ENCODE measurements at places on chromosomes 3 and 15.

DNA sequence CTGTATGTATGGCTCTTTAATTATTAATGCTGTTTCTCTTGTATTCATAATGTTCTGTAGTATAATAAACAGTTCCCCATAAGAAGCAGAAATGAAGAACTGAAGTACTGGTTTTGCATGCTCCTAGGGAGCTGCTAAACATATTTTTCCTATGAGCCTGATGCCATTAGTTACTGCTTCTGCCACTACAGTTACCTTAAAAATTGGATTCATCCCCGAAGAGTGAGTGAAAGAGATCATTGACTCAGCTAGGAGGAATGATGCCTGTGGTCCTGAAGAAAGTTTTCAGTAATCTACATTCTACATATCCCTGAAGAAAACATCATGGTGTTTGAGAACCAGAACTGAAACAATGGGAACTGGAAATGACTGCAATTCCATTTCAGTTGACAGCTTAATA is 37.1 kb upstream of the ST3GAL6 start:
- peak; percentile 62 for DNase-seq

- no peak for DNase-seq
Observed at GRCh38 chr15:33369941-33370622, 59.3 kb downstream of the RYR3 start.

DNA sequence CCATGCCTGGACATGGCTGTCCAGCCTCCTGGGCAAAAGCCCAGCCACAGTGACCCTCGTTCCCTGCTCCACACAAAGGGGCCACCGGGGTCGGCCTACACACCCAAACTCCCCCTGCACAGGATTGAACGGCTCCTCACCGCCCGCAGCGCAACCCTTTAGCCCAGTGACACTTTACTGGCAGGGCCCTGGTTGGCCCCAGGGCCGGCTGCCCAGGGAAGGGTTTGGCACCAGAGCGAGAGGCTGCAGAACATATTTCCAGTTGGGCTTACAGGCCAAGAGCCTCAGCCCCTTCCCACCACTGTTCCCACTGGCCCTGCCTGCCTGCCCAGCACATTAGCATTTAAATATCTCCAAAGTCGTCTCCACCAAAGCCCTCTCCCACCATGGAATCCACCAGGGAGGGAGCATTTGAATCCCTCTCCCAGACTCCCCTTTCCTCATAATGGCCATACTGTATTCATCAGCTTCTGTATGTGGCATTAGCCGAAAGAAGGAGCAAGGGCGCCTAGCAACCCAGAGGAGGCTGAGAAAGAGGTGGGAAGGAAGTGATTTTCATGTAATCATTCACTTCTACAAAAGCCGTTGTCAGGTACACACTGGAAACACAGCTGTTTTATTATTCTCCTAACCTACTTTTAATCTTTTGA is 85.4 kb downstream of the SLC6A11 start:
- DNase-seq, result no peak

DNA sequence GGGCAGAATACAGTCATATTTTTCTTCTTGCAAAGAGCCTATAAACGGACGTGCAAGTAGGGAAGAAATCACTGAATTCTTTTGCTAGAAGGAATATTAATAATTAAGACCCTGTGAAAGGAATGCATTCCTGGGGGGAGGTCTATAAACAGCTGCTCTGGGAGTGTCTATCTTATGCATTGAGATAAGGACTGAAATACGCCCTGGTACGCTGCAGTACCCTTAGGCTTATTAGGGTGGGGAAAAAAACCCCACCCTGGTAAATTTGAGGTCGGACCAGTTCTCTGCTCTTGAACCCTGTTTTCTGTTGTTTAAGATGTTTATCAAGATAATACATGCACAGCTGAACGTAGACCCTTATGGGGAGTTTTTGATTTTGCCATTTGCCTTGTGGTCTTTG is 100.0 kb upstream of the KBTBD8 start:
- no peak for DNase-seq

GRCh38 chr15:30905821-30906220 is 2.1 kb downstream of the FAN1 start:
- no peak for DNase-seq

DNA sequence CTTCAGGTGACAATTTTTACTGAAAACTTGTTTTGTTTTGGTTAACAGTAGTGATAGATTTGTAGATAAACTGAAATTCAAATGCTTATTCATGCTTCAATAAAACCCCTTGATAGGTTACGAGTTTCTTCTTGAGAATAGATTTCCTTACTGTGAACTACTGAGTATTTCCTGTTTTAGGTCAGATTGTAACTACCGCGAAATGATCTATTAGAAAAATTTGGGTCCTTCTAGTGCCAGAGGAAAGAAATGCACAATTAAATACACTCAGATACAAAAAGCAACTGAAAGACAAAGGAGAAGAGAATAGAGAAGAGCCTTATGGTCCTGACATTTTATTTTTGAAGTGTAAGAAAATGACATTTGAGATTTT is 251.7 kb upstream of the TBL1XR1 start:
- no peak for DNase-seq

DNA sequence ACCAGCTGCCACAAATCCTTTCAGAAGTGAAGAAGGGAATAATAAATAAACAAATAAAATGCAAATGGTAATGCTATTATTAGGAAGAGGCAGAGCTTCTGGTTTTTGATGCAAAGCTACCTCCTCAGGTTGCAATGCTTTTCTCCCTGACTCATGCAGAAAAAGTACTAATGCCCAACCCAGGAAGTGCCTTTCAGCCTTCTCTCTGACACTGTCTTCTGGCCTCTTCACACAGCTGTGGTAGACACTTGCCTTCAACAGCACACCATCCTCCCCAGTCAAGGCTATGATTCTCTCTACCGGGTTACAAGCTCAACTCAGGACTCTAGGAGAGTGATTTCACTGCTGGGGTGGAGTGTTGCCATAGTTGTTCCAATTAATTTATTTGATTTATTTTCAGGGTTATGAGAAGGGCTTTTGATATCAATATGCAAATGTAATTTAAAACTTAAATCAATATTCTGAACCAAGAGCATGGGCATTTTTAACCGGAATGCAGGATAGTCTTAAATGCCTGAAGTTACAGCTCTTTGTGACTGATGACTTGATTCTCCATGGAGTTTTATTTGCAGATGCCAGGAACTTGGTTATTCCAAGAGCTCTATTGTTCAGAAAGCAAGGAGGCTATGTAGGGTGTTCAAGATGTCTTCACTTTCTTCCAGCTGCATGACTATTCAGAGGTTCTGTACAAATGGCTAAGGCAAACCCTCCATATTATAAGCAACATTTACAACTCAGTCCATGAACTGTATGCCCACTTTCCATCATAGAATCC is 27.1 kb upstream of the GALNT15 start:
- peak; percentile 28 for DNase-seq

- DNase-seq, result no peak
Observed at GRCh38 chr3:85605066-85605465, 646.3 kb downstream of the CADM2 start.

DNA sequence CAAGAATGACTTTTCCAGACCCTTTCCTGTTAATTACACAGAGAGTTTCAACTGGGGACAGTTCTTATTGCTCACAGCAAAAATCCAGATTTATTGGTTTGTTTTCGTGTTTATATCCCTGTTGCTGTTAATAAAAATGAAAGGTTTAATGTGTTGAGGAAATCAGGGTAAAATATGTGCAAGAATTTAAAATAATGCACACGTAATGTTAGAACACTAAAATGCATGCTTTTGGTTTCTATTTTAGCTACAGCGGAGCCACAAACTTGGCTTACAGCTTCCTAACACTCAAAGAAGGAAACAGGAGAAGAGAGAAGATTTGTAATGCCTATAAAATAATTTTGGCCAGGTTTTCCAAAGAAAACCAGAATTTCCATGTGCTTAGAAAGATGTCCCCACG is 62.7 kb downstream of the CASR start:
- DNase-seq, result peak; percentile 18
